Progenitor cell of endocrine pancreas (in vitro differentiated cells): ENCODE measurements at places on chromosomes 6 and 20.

DNA sequence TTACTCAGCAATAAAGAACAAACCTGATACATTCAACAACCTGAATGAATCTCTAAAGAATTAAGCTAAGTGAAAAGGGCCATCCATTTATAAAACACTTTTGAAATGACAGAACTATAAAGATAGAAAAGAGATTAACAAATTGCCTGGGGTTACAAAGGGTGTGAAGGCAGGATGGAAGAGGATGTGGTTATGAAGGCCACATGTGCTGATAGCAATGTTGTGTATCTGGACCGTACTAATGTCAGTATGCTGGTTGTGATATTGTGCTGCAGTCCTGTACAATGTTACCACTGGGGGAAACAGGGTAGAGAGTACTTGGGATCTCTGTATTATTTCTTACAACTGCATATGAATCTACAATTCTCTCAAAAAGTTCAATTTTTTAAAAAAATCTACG is 36.4 kb downstream of the ELOVL5 start:
- DNase-seq = no peak

DNA sequence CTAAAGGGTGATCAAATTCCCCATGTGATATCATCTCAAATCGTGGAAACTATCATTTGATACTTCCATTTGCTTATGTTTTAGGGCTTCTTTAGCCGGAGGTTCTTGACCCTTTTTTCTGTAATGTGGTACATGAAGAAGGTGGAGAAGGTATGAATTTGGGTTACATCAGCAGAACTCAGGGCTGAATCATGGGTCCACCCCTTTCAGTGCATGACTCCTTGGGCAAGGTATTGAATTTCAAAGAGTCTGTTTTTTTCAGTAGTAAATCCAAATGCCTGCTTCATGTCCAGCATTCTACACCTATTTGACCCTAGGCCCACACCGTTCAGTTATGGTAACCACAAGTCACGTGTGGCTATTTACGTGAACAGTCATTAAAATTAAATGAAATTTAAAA is 30.6 kb upstream of the QKI start:
- no peak for DNase-seq

- DNase-seq = no peak
These were observed 145.3 kb downstream of the VEGFA start for GRCh38 chr6:43915208-43915869.

DNA sequence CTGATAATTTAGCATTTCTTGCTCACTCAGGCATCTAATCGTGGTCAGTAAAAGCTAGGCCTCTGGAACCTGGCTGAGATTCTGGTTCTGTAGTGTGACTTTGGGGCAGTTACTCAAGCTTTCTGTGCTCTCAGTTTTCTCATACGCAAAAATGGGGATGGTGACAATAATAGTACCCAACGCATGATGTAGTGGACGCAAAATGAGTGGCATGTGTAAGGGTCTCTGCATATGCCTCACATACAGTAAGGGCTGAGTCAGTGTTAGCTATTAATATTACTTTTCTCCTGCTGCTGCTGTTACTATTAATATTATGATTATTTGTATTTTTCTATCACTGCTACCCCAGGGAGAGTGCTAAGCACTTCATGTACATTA is 686 bp downstream of the GINS1 start:
- DNase-seq = no peak

- DNase-seq = no peak
These were observed 31.2 kb downstream of the NUS1 start for GRCh38 chr6:117706504-117706903.

- DNase-seq = no peak
These were observed 421.4 kb upstream of the NRSN1 start for GRCh38 chr6:23704479-23705052.

DNA sequence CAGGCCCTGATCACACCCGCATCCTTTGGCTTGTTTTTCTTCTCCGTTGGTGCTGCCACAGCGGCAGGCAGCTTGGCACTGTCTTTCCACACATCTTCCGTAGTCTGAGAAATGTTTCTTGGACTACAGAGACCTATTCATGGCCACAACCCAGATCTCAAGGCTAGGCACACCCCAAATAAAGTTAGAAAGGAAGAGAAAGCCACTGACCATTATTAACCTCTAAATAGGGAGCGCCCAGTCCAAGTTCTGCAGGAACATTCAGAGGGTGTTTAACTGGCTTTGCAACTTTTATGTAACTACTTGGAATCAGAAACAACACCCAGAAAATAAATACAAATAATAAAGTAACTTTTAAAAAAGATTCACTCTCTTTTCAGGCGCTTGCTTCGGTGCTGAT is 124.8 kb upstream of the NEDD9 start:
- DNase-seq = no peak
